ENCODE measurements at places on chromosomes 2 and 18.
A peak's percentile ranks its signal among the peaks of the same experiment; 100 is the strongest.

DNA sequence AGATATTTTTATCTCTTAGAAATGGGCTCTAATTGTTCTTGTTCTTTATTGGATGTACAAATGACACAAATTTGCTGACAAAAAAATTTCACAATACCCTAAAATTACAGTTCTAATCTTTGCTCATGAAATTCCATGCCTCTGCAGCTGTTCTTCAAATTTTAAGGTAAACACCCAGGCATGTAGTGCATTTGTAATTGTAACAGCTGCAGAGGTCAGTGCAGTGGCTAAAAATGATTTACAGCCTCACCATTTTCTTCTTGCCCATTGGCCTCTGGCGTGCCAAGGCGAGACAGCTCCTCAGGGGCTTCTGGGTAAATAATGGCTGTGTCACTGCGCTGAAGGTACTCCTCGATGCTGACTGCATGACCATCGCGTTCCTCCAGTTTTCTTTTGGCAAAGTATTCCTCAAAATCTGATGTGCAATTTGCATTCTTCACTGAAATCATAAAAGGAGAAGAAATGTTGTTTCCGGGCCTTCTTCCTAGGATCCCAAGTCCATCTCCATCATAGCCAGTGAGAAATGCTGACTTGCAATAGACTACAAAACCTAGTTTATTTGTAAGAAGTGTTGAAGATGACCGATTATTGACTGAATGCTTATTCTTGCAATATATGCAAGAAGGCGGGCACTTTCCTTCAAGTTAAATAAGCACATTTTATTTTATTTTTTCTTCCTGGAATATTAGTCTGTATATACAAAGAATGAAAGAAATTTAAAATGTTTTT lies 115.2 kb downstream of the ZEB2 start:
- no peak for DNase-seq

DNA sequence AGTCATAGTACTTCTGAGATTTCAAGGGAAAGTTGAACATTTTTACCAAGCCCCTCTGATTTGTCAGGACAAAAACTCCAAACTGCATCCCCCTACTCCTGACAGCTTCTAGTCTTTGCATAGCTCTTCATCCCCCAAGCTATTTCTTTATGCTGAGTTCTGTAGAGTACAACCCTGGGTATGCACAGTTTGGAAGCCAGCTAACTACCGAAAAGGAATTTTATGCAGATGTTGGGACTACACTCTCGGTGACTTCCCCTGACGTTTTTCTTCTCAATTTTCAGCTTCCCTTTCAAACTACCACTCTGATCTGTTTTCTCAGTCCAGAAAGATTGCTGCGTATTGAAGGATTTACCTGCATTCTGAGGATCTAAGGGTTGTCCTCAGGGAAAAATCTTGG lies 1060.2 kb upstream of the ACVR2A start:
- DNase-seq, result no peak

- no peak for DNase-seq
Observed at GRCh38 chr2:18106841-18107240, 228.4 kb downstream of the KCNS3 start.

- no peak for DNase-seq
Observed at GRCh38 chr2:100038011-100038410, 104.4 kb downstream of the AFF3 start.

GRCh38 chr18:70036771-70037347 lies 89.2 kb upstream of the CD226 start:
- no peak for DNase-seq

GRCh38 chr2:127514485-127514884 lies 11.8 kb downstream of the IWS1 start:
- DNase-seq, result no peak

GRCh38 chr18:41391616-41392595 lies 563.1 kb upstream of the PIK3C3 start:
- DNase-seq, result peak; percentile 43

- DNase-seq, result peak; percentile 24
Observed at GRCh38 chr2:60806988-60807681, 51.1 kb downstream of the PAPOLG start.

GRCh38 chr18:45962461-45962860 lies 4.7 kb downstream of the EPG5 start:
- DNase-seq, result no peak

DNA sequence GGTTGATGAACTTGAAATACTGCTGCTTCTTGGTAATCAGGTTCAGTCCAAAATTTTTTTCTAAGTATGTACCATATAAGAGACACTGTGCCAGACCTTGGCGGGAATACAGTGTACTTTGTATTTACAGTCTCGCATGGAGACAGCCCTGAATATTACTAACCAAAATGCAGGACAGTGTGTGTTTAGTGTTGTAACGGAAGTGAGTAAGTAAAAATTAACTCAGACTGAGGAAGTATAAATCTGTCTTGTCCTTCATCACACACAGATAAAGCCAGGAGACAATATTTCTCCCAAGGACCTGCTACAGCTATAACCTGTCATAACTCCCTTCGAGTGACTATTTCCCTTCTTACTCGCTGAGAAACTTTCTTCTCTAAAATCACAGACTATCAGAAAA lies 76.9 kb downstream of the ACTR3 start:
- no peak for DNase-seq

- DNase-seq, result no peak
Observed at GRCh38 chr18:31079973-31080372, 22.2 kb downstream of the DSC2 start.

GRCh38 chr2:219243291-219243761 lies 1.9 kb downstream of the GLB1L start:
- no peak for DNase-seq

DNA sequence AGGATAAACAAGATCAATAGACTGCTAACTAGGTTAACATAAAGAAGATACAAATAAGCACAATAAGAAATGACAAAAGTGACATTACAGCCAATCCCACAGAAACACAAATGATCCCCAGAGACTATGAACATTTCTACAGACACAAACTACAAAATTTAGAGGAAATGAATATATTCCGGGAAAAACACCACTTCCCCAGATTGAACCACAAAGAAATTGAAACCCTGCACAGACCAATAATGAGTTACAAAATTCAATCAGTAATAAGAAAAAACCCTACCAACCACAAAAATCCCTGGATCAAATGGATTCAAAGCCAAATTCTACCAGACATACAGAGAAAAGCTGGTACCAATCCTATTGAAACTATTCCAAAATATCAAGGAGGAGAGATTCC lies 232.4 kb upstream of the RBMS1 start:
- DNase-seq, result no peak

- DNase-seq, result peak; percentile 31
Observed at GRCh38 chr2:47232738-47233415, 77.8 kb upstream of the STPG4 start.

All from BE2C (cell line).